Femur (tissue), 1 donor: ENCODE measurements at places on chromosomes 6 and 20.

DNA sequence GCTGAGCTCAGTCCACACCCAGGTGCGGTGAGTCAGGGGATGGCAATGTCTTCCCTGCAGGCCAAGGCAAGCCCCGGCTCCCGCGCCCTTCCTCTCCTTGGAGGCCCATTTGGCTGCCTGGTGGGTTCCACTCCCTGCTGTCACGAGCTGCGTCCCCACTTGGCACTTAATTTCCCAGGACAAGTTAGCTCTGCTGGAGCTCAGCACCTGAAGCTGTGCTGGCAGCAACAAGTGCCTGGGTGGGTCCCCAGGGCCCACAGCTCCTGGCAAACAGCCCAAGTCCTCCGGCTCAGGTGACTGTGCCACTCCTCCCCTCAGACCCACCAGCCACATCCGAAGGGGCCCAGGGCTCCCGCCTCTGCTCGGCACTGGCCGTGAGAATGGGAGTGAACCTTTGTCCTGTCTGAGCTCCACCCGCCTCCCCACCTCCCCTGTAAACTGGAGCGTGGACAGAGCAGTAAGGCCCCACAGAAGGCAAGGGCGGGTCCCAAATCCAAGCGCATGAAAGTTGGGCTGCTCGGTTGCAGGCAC is 16.9 kb downstream of the LAMA5 start:
- no peak for DNase-seq

GRCh38 chr6:62283796-62284411 is 2.1 kb downstream of the KHDRBS2 start:
- peak; percentile 19 for DNase-seq

DNA sequence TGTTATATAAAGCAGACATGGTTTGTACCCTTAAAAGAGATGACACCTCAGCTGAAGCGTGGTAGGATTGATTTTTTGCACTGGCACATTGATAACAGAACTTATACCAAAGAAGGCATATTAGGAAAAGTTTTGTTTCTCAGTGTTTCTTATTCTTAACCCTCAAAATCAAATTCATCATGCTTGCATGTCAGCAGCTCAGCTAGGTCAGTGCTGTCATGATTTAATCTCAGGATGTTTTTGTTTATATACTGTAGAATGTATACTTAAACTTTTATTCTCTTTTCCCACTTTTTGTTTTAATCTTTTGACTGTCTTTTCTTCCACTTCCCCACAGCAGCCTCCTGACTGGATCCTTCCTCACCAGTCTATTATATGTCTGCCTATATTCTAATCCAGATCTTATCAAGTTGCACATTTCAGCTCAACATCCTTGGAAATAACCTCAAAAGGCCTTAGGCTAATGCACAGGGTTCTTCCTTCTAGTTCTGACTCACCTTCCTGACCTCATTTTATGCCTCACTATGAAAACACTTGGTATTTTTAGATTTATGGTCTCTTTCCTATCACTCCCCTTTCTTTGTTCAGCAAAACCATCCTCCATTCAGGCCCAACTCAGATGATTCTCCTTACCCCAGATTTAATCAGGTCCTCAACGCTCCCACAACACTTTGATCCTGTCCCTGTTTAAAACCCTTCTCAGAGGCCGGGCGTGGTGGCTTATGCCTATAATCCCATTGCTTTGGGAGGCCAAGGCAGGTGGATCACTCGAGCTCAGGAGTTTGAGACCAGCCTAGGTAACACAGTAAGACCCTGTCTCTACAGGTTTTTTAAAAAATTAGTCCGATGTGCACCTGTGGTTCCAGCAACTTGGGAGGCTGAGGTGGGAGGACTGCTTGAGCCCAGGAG is 7.2 kb downstream of the HEBP2 start:
- no peak for DNase-seq

GRCh38 chr6:153575528-153575927 is 444.4 kb upstream of the RGS17 start:
- DNase-seq, result no peak

GRCh38 chr20:60053125-60053817 is 95.0 kb downstream of the CDH26 start:
- DNase-seq, result no peak

DNA sequence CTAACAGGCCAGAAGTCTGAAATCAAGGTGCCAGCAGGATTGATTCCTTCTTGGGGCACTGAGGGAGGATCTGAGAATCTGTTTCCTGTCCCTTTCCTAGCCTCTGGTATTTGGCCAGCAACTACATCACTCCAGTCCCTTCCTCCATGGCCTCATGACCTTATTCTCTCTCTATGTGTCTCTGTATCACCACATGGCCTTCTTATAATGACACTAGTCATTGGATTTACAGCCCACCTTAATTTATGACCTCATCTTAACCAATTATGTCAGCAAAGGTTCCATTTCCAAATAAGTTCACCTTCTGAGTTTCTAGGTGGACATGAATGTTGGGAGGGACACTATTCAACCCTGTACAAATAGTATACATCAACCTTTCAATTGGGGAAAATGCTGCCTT is 29.3 kb downstream of the SCML4 start:
- DNase-seq, result no peak

DNA sequence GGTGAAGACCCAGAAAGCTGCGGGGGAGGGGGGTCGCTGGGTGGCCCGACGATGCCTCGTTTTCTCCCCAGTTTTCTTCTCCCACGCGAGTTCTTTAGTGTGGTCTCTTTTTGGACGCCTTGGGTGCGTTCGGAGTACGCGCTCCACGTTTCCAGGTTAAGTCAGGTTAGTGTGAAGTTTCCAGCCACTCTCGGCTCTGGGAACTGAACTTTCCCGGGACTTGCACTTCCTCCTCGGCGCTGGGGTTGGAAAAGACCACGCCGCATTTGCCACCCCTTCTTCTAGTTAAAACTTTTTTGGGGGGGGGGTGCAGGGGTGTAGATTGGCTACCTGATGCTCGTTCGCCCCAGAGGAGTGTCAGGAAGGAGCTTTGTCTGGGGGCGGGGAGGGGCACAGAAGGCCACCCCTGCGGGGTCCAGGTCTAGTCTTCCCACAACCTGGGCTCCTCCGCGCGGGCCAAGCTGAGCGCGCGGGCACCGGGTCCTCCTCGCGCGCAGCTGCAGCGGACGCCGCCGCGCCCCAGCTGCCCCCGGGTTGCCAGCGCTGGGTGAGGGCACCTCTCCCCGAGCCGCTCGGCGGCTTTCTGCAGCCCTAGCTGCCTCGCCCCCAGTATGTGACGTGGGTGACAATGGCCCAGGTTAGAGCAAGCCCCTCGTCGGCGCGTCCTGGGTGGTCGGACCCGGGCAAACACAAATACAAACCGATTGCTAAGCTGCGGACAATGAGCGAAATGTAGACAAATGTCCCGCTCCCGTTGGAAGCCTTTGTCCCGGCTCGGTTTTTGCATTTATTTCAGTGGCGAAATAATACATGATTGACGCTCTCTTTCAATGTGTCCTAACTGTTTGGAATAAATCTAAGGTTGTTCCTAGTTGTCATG is 1.7 kb upstream of the NKX2-2 start:
- no peak for DNase-seq

DNA sequence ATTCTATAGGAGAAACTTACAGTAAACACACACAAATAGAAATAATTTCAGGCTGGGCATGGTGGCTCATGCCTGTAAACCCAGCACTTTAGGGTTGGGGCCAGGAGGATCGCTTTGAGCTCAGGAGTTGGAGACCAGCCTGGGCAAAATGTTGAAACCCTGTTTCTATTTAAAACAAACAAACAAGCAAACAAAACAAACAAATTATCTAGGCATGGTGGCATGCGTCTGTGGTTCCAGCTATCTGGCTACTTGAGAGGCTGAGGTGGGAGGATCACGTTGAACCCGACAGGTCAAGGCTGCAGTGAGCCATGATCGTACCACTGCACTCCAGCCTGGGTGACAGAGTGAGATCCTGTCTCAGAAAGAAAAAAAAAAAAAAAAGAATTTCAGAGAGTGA is 64.0 kb downstream of the NHLRC1 start:
- DNase-seq, result no peak

DNA sequence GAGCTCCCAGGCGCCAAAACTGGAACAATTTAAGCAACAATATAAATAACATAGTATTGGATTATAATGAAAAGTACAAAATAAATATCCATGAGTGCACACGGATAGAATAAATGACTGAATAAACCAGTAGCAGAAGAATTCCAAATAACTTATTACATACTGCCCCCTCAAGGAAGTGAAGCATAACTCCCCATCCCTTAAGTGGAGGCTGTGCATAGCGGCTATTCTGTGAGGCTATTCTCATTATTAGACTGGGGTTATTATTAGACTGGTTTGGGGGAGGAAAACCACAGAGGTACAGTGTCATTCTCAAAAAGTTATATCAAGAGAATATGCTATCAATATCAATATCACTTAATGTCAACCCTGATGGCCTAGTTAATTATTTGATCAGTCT is 94.4 kb upstream of the SIRPA start:
- DNase-seq, result peak; percentile 8

GRCh38 chr6:32114796-32115195 is 5.7 kb upstream of the TNXB start:
- DNase-seq, result peak; percentile 47

- no peak for DNase-seq
Measured at GRCh38 chr6:147135211-147135681, 69.0 kb upstream of the STXBP5 start.

DNA sequence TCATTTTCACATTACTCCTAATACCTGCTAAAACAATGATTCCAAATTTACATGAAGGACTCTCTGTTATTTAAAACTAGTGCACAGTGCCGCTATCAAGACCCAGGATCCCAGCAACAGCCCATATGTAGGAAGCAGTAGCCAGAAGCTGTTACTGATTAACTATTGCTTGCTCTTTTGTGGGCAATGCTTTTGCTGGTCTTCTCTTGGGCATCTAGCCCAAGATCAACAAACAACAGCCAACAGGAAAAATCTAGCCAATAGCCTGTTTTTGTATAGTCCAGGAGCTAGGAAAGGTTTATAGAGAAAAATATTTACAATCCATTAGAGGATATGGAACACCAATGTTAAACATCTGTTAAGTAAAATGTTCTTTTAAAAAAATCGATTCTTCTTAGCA is 22.1 kb upstream of the TENT5A start:
- no peak for DNase-seq

- no peak for DNase-seq
Measured at GRCh38 chr6:63787021-63787420, 151.4 kb downstream of the PHF3 start.

DNA sequence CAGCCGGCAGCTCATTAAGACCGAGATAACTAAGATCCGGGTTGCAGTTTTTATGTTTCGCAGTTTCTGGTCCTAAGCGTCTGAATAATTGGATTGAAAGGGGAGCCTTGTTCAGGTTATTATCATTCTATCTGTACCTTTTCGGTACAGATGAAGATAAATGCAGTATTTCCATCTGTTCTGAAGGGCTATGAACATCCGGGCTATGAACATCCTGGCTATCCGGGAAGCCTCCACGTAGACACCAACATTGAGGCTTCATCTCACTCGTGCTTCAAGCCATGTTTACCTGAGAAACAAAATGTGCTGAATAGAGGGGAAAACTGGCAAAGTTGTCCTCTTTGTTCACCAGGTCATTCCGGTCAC is 399 bp upstream of the REPS1 start:
- no peak for DNase-seq

DNA sequence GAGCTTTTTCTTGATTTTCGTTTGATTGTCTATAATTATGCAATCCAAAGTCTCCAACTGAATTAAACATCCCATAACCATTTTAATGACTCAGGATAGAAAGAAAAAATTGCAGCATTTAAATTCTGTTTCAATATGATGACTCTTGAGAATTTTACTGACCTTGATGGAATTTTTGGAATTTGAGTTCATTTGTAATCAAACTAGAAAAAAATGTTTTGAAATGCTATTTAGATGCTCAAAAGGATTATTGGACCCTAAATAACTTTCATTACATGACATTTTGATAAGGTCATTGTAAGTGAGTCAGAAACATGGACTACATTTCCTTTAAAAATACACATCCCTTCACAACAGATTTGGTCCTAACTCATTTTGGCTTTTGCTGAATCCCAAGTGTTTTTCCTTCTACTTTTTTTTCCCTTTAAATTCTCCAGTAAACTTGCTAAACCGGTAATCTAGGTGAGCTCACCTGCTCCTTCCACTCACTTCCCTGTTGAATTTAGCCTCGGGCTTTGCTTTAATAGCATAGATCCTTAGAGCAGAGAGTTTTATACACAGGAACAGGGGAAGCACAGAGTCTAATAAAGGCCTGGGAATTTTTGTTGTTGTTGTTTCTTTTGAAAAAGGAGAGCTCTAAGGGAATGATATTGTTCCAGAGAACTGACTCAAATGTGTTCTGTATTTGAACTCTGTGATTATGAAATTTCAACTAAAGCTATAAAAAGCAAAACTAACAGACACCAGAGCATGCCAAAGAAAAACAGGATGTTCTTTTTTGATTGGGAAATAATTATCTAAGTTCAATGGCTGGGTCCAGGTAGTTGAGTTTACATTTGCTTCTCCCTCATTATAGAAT is 1088.2 kb upstream of the CITED2 start:
- DNase-seq, result no peak

GRCh38 chr20:47944682-47945081 is 159.4 kb upstream of the SULF2 start:
- DNase-seq, result no peak

DNA sequence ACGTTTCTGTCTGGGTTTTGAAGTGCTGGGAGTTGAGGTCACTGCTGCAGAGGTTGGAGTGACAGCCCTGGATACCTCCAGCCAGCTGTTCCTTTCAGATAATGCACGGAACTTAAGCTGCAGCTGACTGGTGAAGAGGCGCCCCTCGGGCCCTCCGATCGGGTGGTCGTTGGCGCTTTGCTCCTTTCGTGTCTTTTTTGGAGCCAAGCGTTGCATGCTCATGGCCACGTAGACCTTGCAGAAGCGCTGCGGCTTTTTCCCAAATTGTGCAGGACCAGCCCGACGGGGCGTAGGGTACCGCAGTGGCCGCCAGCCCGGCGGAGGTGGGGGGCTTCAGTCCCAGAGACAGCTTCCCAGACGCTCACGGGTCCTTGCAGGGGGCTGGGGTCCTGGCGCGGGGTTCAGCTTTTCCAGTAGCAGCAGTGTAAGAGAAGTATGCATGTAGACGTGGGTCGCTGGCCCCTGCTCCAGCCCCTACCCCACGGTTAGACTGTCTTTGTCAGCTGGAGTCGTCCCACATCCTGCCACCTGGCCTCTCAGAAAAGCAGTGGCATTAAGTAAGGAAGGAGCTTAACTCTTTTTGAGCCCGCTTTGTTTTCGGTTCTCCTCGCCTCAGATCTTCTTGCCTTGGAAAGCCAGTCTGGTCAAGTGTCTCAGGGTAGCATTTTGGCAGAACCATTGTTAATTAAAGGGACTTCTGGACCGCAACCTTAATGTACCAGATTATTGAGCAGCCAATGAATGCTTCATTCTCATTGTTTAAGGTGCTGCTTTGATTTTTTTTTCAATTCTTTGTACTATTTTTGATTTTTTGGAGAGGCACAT is 838 bp downstream of the TNFAIP3 start:
- DNase-seq, result peak; percentile 44

DNA sequence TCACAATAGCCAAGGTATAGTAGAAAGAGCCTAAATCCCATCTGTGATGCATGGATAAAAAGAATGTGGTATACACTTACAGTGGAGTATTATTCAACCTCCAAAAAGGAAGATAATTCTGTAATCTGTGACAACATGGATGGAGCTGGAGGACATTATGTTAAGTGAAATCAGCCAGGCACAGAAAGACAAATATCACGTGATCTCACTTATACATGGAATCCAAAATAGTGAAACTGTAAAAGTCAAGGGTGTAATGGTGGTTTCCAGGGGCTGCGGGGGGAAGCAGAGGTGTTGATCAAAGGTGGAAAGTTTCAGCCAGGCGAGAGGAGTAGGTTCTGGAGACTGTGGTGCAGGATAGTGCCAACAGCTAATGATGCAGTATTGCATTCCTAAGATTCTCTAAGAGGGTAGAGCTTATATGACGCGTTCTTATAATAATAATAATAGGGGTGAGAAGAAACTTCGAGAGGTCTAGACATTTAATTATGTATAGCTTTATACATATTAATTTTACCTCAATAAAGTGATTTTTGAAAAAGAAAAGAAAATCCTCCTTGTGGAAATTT is 246.1 kb downstream of the FOXA2 start:
- no peak for DNase-seq
